ENCODE measurements at places on chromosomes 11 and 22. TPM values are rescaled to one million over a fixed set of nuclear protein-coding genes. Genes with fewer than 3 reads are reported as not detected.

Gene NUDT22
- total RNA-seq, result 59.9 TPM

Gene C11orf91
- 1.1 TPM for total RNA-seq

Gene CD3G
- 0.76 TPM for total RNA-seq

Gene MS4A4E
- total RNA-seq, result 0.64 TPM

Gene KRTAP5-10
- 0.16 TPM for total RNA-seq

Gene ALKBH8
- total RNA-seq, result 4.2 TPM

Gene PAX6
- total RNA-seq, result not detected

Gene CARD10
- 10.5 TPM for total RNA-seq

Gene JHY
- total RNA-seq, result 1.6 TPM

Gene MB
- total RNA-seq, result 7.7 TPM

Gene SMIM38
- total RNA-seq, result 0.16 TPM

Gene PHOX2A
- total RNA-seq, result not detected

Gene KRTAP5-9
- 0.36 TPM for total RNA-seq

Gene GDPD4
- not detected for total RNA-seq

Gene TSPAN32
- total RNA-seq, result not detected

Gene ZNF70
- total RNA-seq, result 1.4 TPM

Gene TRPM5
- total RNA-seq, result not detected

Gene DGAT2
- total RNA-seq, result 12.4 TPM

Gene SAA1
- 56.2 TPM for total RNA-seq

Gene EXPH5
- total RNA-seq, result 24.6 TPM

Gene KCTD14
- 2.3 TPM for total RNA-seq

Gene SHANK2
- 2.5 TPM for total RNA-seq

Gene HOATZ
- total RNA-seq, result not detected

Gene CCDC73
- total RNA-seq, result 0.40 TPM

Gene MS4A6E
- not detected for total RNA-seq

Gene TSSK2
- total RNA-seq, result not detected

Gene SEC14L3
- not detected for total RNA-seq

Gene SHANK3
- total RNA-seq, result 5.9 TPM

Gene OR10G7
- not detected for total RNA-seq

Gene ELMOD1
- not detected for total RNA-seq

Gene CENPM
- 10.6 TPM for total RNA-seq

Gene TRIM5
- total RNA-seq, result 8.8 TPM
